ENCODE measurements at places on chromosomes 4 and X.
A peak's percentile ranks its signal among the peaks of the same experiment; 100 is the strongest.

GRCh38 chr4:100907465-100908454 is 389.9 kb upstream of the EMCN start:
- DNase-seq, result no peak

DNA sequence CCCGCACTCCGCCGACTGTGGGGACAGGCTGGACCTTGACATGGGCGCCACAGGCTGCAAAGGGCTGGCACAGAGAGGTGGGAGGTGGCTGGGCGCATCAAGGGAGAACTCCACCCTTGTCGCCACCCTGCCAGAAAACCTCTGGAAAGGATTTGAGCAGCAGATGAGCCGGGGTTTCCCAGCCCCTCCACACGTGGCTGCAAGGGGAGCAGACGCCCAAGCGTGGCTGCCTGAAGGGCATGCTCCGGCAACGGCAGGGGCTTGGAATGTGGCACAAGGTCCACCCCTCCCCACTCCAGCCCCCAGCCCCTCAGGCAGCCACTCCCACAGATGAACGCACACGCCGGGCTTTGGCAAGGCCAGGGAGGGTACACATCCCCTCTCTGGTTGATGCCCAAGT is 4.6 kb downstream of the BGN start:
- DNase-seq, result no peak

DNA sequence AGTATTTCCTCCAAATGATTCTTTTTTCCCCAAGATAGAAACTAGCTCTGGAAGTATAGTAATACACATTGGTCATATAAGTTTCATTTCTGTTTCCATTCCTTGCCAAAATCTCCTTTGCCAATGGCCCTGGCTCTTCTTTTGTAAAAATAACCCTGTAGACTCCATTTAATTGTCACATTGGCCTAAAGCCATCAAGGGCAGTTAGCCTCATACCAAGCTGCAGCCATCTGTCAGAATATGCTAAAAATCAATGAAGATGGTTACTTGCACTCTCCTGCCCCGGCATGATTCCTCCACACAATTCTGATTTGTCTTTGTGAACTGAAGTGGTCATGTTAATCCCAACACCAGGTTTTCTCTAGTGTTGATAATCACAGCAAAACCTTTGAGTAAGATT is 380.5 kb downstream of the SH2D1A start:
- no peak for DNase-seq

- no peak for DNase-seq
Observed at GRCh38 chr4:65667506-65668041, 2.7 kb downstream of the EPHA5 start.

DNA sequence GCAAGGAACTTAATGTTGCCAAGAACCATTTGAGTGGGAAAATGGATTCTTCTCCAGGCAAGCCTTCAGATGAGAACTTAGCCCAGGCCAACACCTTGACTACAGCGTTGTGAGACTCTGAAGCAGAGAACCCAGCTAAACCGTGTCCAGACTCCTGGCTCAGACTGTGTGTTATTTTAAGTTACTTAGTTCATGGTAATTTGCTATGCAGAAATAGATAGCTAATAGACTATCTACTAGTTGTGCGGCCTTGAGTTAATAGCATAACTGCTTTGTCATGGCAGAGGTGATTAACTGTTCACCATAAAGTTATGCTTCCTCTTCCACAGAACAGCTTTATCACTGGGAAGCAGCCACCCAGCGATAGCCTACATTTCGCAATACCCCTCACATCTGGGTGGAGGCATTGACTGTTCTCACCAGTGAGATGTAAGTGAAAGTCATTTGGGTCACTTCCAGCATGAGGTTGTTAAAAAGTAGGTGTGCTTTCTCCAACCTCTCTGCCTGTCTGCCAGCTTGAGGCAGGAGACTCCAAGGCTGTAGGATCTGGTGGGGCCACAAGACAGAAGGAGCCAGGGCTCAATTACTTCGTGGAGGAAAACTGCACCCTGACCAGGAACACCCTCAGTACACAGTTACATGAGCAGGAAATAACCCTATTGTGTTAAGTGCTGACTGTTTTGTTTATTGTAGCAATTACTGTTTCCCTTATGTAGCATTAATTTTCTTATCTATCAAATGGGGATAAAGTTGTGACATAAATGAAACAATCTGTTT is 94.2 kb downstream of the GPAT3 start:
- DNase-seq, result no peak

DNA sequence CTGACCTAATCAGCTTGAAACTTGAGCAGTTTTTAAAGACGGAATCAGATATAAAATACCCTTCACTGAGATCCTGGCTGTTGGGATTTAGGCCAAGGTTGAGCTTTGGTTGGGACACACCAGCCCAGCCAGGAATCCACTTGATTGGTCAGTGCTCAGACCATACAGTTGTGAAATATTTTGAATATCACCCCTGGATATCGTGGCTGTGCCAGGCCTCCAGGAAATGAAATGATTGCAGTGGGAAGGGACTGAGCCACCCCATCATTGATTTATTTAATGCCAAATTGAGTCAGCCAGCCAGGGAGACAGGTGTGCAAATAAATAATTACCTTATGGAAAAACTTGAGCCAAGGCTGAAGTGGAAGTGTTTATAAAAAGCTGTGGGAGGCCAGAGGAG is 128.4 kb upstream of the SCML1 start:
- DNase-seq, result no peak

GRCh38 chrX:130658310-130658709 is 244.7 kb downstream of the ENOX2 start:
- DNase-seq, result no peak

DNA sequence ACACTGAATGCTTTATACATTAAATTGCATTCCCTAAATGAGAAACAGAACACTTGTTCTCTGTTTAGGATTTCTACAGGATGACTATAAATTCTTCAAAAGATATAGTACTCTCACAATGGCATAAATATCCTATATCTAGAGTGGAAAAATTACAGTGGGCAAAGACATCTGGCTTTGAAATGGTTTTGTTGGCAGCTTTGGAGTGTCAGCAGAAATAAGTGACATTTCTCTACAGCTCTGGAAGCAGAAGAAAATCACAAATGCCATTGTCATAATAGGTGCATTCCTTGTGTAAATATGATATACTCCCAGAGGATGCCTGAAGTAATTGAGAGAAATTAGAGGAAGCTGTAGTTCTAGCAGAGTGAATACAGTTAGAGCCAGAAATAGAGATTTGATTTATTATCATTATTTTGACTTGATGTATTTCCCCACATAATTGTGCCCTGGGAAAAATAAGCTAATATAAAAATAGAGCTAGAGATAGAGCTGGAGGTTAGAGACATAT is 95.9 kb upstream of the GALNTL6 start:
- no peak for DNase-seq

- DNase-seq, result peak; percentile 79
Observed at GRCh38 chrX:135974279-135974856, 580 bp upstream of the MMGT1 start.

DNA sequence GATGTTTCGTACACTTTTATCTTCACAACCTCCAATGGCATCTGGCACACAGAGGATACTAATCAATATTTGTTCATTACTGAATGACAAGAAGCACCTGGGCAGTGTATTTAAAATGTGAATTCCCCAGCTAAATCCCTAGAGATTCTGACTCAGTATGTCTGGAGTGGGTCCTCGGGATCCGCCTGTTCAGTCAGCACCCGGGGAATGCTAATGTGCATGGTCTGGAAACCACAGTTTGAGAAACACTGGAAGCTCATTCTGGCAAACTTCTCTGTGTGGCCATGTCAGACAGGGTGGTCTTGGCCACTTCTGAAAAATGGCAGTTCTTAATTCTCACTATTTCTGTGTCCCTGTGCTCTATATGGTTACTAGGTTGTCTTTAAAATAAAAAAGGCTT is 138.8 kb upstream of the VCX start:
- DNase-seq, result no peak

DNA sequence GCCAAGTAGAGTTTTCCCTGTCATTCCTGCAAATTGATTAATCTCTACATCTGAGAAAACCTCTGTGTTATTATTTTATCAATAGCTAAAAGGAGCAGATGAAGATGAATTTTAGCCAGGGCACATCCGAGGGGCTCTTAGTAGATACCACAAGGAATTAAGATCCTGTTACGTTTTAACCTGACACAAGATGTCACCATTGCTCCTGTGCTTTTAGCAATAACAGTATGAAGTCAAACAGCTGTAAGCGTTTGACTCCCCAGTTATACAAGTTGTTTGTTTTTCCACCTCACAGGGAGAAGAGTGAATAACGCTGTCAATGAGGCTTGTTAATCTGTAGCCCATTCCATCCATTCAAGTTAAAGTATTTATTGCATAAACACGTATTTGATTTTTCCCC is 76.0 kb upstream of the AP1S2 start:
- DNase-seq, result no peak

DNA sequence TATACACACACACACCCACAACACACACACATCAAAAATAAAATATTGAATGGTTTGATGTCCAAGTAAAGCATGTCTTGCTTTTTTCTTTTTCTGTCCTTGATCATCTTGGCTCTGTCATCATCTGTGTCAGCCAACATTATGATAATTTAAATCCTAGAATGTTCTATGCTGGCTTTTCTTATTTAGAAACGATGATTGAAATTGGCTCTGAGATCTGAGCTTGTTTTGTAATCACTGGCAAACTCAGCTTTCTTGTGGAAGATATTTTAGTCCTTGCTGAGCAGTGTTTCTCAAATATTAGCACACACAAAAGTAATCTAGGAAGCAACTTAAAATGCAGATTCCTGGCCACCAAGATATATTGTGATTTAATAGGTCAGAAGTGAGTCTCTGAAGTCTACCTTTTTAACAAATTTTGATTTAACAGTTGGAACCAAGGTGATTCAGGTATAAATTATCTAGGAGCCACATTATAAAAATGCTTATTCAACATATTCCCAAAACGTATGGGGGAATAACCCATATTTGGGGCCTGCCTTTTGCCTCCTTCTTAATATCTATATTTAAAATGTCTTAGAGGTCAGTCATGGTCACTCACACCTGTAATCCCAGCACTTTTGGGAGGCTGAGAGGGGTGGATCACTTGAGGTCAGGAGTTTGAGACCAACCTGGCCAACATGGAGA is 24.0 kb upstream of the DSPP start:
- DNase-seq, result no peak

DNA sequence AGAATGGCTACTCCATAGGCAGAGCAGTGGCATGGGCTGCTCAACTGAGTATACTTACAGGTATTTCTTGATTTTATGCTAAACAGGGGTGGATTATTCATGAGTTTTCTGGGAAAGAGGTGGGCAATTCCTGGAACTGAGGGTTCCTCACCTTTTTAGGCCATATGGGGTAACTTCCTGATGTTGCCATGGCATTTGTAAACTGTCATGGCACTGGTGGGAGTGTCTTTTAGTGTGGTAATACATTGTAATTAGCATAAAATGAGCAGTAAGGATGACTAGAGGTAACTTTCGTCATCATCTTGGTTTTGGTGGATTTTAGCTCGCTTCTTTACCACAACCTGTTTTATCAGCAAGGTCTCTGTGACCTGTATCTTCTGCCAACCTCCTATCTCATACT is 48.2 kb upstream of the HPSE start:
- DNase-seq, result no peak

DNA sequence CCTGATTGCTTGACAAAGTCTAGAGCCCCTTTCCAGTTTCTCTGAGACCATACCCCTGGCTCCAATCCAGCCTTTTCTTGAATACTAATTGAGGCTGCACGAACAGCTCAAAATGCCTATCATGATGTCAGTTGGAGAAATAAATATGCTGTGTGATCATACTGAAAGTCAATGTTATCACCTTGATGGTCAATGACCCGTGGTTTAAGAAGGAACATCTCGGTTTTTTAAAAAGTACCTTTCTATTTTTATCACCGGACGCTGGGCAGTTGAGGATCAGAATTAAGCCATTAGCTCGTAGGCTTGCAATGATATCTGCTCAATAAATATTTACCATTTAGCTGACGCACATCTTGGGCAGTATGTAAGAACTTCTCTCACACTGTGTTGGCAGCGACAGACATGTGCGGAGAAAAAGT is 852 bp upstream of the WDR44 start:
- no peak for DNase-seq

- no peak for DNase-seq
Observed at GRCh38 chr4:169601016-169601771, 11.2 kb downstream of the NEK1 start.

DNA sequence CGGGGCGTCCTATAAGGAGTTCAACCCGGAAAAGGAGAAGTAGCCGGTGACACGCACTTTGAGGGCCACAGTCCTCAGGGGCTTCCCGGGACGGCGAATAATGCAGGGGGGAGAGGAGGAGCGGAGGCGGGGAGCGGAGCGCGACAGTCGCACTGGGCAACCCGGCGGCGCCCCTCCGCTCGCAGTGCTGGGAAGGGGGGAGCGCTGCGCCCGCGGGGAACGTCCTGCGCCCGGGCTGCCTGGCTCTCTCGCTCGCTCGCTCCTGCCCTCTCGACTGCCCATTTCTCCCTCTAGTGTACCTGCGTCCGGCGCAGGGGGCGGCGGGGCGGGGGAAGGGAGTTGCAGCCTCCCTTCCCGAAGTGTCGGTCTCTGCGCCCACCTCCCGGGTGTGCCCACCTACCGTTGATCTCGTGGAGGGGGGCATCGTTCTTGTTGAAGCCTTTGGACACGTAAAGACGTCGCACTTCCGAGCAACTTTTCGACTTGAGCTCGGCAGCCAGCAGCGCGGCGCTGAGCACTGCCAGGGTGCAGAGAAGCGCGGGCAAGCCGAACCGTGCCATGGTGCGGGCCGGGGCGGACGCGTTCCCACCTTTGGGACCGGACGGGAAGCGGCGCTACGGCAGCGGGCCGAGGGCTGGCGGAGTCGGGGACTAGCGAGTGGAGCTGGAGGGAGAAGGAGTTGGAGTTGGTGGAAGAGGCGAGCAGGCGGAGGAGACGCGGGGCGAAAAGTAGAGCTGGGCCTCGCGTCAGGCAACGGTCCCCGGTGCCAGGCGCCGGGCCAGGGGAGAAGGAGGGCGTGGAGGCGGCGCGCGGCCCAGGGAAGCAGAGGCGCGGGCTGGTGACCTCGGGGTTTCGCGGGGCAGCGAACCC is 648 bp downstream of the GPC4 start:
- DNase-seq, result no peak

- DNase-seq, result no peak
Observed at GRCh38 chr4:111984169-111984819, 161.0 kb upstream of the FAM241A start.

DNA sequence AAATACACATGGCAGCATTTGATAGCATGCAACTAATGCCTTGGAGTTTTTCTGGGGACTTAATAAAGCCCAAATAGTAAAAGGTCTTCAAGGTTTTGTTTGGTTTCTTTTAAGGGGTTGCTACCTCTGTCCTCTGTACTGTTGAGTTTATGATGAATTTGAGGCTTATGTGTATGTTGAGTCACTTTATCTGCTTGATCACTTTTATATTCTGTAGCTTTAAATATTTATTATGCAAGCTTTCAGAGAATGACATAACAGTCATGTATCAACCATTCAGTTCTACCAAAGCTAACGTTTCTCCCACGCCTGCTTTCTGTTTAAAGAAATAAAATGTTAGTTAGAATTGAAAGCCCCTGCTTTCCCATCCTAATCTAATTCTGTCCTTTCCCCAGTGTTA is 122.2 kb downstream of the NHS start:
- no peak for DNase-seq

DNA sequence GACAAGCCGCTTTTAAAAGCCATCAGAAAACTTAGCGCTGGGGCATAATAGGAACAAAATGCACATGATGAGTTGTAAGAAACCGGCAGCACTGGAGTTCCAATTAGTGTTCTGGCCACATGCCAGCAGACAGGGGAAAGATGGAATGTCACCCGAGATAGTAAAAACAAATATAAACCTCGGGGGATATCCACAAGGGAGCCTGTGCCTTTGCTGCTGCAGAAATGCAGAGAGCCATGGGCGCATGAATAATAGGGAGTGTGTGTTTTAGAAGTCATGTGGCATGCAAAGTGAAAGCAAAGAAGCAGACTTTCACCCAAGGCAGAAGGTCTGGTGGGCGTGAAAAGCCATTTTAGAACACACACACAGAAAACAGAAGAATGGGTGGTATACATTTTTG is 19.1 kb downstream of the GPRASP3 start:
- no peak for DNase-seq

All from substantia nigra (tissue), 51 donors.